ENCODE measurements at places on chromosomes 5 and 9.

- no peak for DNase-seq
These were observed 372.0 kb upstream of the KCNN2 start for GRCh38 chr5:113989913-113990305.

GRCh38 chr9:114312513-114312875 is 10.4 kb upstream of the ORM1 start:
- no peak for DNase-seq

GRCh38 chr5:10868956-10869355 is 107.9 kb upstream of the DAP start:
- no peak for DNase-seq

DNA sequence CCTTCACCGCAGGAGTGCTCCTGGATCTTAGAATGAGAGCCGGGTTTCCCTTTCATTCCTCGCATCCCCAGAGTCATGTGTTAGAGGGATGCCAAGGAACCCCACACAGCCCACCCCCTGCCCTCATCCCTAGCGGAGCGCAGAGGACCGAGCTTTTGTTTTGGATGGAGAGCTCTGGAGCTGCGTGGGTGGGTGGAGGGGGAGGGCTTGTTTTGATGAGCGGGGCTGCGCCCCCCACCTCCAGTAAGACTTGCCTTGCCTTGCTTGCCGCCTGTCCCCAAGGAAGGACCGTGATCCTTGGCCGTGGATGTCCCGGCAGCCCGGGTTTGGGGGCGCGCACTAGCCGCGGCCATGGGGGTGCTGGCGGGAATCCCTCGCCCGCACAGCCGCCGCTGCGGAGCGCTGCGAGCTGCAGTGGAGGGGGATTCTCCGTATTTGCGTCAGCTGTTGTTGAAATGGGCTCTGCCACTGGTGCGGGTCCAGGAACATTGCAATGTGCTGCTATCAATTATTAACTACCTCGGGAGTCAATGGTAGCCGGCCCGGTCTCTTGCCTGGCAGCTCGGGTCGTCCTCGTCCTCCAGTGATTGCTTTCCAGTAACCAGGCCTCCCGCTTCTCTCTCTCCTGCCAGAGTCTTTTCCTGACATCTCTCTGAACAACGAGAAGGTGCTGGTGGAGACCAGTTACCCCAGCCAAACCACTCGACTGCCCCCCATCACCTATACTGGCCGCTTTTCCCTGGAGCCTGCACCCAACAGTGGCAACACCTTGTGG is 1.0 kb downstream of the EGR1 start:
- DNase-seq, result peak; percentile 17

DNA sequence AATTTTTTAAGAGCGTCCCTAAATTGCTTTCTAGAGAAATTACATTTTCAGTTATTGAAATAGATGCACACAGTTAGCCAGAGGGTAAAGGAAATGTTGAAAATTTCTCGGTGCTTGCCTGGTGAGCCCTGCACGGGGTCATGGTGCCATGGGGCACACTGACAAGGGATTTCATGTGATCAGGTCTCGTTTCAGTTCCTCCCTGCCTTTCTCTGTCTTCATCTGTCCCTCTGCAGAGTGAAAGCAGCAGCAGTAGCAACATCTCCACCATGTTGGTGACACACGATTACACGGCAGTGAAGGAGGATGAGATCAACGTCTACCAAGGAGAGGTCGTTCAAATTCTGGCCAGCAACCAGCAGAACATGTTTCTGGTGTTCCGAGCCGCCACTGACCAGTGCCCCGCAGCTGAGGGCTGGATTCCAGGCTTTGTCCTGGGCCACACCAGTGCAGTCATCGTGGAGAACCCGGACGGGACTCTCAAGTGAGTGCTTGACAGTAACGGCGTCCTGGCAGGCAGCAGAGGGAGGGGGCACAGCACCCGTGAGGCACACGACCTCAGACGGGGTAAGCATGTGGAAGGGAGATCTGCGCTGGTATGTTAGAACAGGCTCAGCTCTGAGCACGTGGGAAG is 89.1 kb upstream of the OTULINL start:
- DNase-seq, result no peak

DNA sequence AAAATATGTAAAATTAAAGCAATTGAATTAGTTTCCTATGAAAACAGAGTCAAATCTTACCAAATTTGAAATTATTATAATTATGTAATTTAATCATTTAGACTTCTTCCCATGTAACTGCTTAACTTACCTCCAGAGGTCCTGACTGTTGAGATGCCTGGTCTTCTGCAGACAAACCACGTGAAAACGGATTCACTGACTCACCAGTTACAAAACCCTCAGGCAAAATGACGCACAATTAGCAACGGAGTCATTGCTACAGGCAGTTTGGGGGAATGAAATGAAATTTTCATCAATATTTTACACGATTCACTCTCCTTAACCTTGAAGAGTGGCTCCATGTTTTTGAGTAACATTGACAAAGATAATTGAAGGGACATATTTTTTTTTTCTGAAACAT is 460.8 kb downstream of the MTRR start:
- DNase-seq, result no peak

- DNase-seq, result no peak
These were observed 142.2 kb downstream of the SNX18 start for GRCh38 chr5:54659700-54660131.

- no peak for DNase-seq
These were observed 8.4 kb upstream of the MXD3 start for GRCh38 chr5:177319913-177320588.

DNA sequence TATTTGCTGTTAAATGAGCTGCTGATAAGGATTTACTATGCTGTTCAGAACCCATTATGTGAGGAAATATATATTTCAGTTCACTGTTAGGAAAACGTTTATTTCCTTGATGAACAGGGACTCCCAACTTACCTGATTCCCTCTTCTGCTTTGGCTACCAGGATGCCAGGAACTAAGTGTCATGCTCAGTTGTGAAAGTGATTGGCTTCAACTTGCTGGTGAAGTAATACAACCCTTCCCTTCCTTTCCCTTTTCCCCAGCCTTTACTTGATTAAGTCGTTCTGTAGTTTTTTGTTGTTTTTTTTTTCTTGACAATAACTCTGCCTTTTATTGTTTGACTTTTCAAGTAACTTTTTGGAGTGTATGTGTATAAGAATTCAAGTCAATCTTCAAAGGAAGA is 309.3 kb downstream of the DOCK8 start:
- DNase-seq, result no peak

DNA sequence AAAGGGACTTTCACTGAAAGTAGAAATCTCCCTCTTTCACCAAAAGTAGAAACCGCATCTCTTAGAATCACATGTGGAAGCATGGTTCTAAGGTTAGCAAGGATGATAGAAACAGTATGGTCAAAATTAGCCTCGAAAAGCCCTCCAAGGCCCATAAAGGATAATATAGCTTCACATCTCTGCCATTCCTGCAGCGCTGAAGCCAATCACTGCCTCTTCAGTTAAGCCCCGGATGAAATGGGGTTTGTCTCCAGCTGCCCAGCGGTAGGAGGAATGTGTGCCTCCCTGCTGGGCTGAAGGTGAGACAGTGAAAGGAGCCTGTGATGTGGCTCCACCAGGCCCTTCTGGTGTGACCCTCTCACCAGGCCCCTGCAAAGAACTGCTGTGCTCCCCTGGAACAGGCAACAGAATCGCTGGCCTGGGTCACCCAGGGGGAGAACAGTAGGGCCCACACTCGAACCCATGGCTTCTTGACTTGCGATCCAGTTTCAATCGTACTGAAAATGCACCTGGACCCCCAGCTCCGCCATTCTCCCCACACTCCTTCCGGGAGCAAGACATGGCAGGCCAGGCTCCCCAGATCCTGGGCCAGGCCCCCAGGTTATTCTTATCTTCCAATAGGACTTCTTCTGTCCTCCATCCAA is 47.2 kb downstream of the CAMK2A start:
- DNase-seq, result no peak

- no peak for DNase-seq
These were observed 123.8 kb upstream of the PHYKPL start for GRCh38 chr5:178356431-178356872.

DNA sequence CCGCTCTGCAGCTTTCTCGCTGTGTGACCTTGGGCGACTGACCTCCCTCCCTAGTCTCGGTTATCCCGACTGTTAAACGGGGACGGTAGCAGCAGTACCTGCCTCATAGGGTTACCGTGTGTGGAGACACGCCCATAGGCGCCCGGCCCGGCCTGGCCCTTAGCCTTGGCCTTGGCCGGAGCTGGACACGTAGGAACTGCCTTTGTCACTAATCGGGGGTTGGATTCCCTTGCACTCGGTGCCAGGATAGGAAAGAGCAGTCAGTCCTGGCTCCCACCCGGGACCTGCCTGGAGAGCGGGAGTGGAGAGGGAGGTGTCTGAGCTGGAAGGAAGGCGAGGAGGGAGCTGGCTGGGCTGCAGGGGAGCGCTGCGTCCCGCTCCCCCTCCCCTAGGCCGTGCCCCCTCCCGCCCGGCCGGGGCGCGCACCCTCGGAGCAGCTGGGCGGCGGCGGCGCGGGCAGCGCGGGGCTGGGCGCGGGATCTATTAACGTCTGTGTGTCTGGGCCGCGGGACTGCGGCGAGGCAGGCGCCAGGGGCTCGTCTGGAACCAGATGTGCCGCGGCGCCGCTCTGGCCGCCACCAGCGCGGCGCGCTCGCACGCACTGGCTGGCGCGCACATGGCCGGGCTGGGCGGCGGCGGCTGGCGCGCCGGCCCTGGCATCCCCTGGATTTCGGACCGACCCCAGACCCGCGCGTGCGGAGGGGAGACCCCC is 31.7 kb downstream of the PRRX2 start:
- DNase-seq, result no peak

GRCh38 chr5:15366676-15367391 is 133.1 kb upstream of the FBXL7 start:
- DNase-seq, result no peak

DNA sequence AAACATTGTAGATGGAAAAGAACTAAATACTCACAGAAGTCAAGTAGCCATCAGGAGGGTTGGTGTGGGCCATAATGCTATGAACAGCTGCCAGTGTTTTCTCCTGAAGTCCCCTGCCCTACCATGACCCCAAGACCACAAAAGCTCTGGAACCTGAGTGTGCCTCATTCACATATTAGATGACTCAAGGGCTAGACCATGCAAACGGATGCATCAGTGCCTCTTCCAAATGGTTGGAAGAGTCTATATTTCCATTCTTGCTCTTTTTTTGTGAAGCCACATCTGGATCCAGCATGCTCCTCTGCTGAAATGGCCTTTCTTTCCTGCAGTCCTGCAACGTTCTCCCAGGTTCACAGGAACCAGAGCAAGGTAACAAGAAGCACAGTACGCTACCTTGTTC is 136.6 kb upstream of the EPB41L4A start:
- DNase-seq, result no peak

GRCh38 chr9:109383356-109383755 is 62.5 kb upstream of the EPB41L4B start:
- DNase-seq, result no peak

DNA sequence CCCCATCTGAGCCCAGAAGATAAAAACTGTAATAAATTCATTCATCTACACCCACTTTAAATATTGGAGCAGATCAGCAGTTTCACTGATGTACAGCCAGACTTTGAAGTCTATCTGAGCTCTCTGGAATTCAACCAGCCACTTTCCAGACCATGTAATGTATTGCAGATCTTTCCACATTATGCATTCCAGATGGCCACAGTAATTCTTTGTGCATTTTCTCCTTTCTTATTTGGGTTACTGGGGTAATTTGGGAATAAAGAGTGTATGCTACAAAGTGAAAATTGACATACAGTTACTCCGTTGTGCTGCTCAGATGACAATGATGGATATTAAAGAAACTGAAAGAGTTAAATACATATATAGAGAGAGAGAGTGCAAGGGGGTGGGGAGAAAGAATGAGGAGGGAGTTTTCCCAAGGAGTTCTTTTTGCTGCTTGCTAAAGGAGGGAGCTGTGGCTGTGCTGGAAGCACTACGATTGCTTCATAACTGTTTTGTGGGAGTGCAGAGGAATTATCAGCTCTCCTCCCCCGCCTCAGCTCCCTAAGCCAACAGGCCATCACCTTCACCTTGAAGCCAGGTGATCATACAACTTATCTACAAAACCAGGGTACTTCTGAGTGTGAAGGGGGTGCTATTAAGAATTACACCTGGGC is 152.8 kb downstream of the GAS1 start:
- no peak for DNase-seq

DNA sequence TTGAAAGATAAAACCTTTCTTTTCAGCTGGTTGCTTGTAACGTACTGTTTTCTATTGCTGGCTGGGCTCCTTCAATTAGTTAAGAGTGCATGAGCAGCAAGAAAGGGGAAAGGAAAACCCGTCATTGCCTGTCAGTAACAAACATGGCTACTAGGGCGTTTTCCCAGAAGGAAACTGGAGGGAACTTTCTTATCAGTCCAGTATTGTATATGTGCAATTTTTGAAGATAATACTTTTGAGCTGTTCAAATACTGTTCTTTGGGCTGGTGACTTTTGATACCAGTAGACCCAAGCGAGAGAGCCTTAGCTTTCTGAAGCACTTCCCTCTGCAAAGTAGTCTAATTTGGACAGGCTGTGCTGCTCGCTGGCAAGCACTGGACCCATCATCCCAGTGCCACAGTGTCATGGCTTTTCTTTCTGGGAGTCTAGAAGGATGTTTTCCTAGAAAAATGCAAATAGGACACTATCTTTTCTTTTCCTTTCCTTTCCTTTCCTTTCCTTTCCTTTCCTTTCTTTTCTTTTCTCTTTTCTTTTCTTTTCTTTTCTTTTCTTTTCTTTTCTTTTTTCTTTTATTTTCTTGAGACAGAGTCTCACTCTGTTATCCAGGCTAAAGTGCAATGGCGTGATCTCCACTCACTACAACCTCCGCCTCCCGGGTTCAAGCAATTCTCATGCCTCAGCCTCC is 149.9 kb upstream of the SMIM23 start:
- no peak for DNase-seq

- no peak for DNase-seq
These were observed 803.4 kb upstream of the CDH6 start for GRCh38 chr5:30390095-30390494.

DNA sequence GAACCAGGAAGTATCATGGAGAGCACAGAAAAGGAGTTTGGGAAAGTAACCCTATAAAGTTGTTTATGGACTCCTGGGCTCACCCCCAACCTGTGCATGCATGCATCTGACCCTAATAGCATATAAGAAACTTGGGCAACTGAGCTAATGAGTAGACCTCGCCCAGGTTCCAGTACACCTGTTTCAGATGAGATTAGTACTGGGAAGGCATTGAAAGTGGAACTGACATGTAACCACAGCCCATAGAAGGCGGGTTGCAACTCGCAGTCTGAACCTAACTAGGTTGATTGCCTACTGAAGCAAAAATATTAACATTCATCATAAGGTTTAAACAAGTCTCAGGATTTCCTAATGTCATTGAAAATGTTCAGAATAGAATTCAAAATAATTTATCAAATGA is 87.0 kb downstream of the WNK2 start:
- no peak for DNase-seq

DNA sequence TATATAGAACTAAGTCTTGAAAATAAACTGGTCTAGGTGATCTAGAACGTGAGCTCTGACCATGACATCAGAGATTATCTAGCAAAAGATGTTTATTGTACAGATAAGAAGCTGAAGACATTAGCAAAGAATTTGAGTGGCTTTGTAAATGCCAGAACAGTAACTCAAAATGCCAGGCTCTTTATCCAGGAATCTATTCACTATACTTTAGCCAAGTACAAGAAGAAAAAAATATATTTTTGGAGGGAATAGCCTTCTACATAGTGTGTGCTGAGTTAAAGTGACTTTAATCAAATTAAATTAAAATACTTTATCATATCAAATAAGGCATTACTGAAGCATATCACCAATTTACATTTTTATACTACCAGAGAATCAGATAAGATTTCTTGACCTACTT is 132.6 kb upstream of the ITGA1 start:
- no peak for DNase-seq
